Mesothelial cell of epicardium (in vitro differentiated cells): ENCODE measurements at places on chromosomes 2 and 18.
A peak's percentile ranks its signal among the peaks of the same experiment; 100 is the strongest.

DNA sequence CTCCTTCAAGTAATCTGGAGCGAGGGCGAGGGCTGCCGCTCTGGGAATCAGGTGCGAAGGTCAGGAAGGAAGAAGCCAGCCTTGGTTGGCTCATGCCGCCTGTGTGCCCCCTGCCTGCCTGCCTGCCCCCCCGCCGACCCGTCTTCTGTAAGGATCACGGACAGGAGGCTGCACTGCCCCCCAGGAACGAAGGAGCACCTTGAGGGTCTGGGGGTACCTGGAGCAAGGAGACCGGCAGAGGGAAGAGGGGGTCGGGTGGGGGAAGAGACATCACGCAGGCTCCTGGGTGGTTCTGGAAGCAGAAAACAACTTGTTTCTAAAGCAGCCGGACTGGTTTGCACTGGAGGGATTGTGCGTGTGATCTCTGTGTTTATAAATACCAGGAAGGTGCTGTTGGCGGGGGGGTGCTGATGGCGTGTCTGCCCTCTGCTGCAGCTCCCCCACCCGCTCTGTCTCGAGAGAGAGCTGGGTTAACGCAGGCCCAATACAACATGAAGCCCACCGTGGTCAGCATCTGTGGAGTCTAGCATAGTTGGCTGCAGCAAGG, 1.7 kb downstream of the FOSL2 start:
- DNase-seq, result no peak

DNA sequence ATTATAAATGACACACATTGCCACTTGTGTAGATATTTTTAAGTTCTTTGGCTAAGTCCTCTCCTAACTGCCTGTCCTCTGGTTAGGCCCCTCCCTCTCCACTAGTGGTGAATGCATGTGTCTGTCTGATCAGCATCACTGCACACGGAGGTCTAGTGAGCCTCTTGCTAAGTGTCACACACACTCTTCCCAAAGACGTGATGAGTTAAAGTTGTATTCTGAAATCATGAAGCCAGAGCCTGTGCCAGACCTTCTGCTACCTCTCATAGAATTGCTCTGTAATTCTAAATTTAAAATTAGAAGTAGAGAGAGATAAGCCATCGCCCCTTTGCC, 41.3 kb downstream of the RALB start:
- DNase-seq, result no peak

DNA sequence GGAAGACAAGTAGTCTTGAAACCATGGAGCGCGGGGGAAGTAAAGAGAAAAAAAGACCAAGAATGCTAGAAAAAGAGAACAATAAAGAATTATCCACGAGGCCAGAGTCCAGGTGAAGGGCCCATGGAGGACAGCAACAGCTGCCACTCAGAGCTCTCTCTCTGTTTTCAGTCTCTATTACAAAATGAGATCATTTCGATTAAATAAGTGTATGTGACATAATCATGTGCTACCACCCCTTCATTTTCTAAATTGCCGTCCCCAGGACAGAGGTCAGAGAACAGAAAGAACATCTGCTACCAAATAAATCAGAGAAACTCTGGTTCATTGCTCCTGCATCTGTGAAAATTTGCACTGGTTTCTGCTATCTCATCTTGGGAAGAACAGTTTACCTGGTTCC, 838.7 kb downstream of the RNF144A start:
- DNase-seq, result no peak

DNA sequence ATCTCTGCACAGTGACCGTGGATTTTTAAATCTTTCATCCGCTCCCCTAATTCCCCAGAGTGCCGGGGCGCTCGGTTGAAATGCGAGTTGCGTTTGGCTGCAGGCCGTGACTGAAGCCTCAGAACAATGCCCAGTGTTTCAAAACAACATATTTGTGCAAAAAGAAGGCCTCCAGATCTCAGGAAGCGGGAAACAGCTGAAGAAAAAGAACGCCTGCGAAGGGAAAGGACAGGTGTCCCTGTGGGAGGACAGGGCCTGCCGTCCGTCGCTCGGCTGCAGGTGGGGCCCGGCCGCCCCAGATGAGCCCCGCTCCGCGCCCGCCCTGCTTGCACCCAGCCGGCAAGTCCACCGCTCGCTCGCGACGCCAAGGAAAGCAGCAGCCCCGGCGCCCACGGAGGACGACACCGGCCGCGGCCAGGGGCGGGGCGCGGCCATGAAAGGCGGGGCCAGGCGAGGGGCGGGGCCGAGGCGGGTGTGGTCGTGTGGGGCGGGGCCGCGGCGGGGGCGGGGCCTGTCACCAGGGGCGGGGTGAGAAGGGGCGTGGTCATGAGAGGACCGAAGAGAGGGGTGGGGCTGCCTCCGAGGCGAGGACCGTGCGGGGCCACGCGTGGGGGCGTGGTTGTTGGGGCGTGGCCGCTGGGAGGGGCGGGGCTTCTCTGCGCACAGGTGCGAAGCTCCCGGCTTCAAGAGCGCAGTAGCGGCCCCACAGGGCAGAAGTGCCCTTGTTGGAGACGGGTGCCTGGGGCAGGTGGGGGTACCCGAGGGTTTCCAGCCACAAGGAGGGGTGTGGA, 17.6 kb upstream of the BOK start:
- peak; percentile 71 for DNase-seq

GRCh38 chr2:66679442-66679841, 244.5 kb downstream of the MEIS1 start:
- DNase-seq, result no peak
